AG10803 (cell line): ENCODE measurements at places on chromosomes 3 and 15.

- no peak for DNase-seq
Measured at GRCh38 chr15:92812271-92812670, 87.9 kb upstream of the CHD2 start.

DNA sequence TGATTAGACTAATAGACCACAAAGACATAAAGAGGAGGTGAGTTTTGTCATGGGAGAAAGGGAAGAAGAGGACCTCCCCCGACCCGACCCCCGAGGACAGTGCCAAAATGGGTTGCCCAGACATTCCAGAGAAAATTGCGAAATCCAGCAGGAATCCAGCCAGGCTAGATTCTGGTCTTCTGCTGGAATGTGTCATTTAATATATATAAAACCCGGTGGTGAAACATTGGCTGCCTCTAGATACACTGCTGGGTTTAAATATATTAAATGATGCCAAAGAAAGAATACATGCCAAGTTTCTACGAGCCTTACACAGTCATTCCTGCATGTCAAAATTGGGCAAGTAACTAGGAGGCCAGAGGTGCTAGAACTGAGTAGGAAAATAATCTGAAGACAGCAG lies 45.3 kb upstream of the SPESP1 start:
- DNase-seq: peak; percentile 69

GRCh38 chr3:123743121-123743520 lies 141.0 kb downstream of the MYLK start:
- peak; percentile 85 for DNase-seq

- DNase-seq: no peak
Measured at GRCh38 chr3:139528924-139529323, 10.6 kb downstream of the RBP1 start.

- DNase-seq: peak; percentile 92
Measured at GRCh38 chr3:102979682-102980354, 545.0 kb downstream of the ZPLD1 start.

DNA sequence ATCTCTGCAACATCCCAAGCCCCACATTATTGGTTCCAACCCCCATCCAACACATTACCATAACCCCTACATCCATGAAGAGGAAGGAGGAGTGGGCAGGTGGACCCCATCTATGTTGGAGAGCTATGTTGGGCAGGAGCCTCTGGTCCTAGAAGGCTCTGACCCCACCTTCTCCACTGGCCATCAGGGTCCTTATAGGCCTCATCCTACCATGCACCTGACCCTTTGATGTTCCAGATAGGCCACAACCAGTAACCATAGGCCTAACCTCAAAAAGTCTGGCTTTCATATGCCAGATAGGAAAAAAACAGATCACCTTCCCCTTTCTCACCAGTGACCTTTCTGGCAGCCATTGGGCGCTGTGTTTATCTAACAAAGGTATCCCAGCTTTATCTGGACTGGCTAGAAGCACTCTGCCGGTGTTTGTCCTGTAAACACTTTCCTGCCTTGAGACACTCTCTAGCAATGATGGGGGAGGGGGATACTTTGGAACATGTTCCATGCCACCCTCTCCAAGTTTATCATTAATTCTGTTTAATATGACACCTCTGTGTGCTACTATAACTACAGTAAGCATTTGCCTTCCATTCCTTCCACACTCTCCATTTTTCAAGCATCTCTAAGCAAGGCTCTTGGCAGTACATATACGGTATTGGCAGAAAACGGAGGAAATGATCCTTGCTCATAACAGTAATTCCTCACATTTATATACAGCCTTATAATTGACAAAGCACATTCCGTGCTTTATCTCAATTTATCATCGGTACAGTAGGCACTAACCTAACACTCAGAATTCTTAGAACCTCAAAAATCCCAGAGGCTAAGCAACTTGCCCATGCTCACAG lies 377.1 kb downstream of the VPS13C start:
- DNase-seq: no peak

GRCh38 chr3:181442066-181442465 lies 269.7 kb upstream of the SOX2 start:
- DNase-seq: no peak

DNA sequence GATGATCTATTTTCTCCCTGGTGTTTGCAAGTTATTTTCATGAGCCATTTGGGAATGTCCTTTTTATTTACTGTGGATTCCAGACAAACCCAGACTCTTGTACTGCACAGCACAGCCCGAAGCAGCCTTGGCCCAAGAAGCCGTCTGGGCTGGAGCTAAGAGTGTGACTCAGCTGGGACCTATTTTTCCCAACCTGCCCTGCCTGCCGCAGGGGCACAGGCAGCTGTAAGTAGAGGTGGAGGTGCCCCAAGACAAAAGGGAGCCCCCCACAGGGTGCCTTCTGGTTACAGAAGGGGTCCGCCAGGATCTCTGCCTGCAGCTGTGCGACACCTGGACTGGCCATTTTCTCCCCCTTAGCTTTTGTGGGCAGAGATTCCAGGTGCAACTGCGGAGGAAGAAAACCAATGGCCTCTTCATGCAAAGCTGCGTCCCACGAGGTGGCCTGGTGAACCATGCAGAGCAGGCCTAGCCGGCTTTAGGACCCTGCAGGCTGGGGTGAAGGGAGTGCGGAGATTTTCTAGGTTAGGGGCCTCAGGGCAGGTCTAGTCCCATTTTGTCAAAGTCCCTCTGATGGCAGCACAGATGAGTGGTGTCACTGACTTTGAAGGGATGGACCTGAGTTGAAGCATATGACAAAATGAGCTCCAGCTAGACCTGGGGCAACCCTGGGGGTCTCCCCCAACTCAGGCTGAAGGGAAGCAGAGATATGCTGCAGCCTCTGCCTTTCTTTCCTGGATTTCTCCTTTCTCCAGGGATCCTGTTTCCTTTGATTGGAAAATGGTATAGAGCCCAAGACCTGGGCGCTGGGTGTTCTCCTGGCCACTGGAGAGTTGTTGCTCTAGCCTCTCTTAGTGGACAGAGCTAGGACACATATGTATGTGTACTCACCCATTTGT lies 131.2 kb downstream of the KLF13 start:
- DNase-seq: peak; percentile 92

GRCh38 chr3:133574260-133574881 lies 885 bp downstream of the CDV3 start:
- peak; percentile 62 for DNase-seq

DNA sequence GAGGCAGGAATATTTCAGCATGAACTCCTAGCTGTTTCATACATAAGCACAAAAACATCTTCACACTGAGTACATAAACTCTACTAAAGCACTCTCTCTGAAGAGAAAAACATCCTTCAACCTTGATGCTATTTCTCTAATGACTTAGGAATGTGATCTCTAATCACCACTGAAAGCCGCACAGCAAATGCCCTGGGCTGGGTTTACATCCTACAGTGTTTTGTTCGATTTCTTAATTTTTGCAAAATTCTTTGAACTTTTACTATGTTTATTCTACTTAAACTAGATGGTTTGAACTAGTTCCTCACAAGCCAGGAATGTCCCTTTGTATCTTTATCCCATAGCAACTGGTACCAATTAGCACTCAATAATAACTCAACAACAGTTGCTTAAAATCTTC lies 130.9 kb upstream of the ABI3BP start:
- peak; percentile 25 for DNase-seq

- no peak for DNase-seq
Measured at GRCh38 chr15:58977887-58978286, 9.6 kb upstream of the RNF111 start.

DNA sequence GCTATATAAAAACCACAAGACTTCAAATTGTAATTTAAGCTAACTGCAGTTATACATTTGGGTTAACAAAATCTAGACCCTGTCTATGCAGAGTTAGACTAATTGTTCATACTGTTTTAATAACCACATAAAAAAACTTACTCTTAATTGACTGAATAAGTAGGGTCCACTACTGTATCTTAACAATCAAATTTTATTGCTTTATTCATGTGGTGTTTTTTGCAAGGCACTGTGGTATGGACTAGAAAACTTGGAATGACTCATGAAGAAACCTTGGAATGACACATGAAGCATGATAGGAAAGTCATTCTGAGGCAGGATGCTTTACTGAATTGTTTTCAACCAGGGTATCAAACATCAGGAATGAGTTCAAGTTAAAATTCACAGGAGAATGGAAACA lies 2.3 kb downstream of the SERP1 start:
- DNase-seq: peak; percentile 66

DNA sequence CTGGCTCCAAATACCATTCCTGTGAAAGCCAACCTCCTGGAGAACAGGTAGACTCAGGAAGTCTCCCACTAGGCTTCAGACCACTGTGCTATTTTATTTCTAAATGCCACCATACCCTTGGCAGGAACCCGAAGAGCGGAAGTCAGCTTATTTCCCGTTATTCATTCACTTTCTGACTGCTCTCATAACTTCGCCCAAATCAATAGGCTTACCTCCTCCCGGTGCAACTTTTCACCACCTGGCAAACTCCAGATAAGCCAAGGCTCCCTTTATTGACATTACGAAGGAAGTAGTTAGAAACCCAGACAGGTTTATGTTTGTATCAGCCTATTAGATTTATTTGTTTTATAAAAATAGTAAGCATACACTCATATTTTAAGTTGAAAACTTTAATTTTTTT lies 3.3 kb upstream of the CCDC54 start:
- DNase-seq: no peak

DNA sequence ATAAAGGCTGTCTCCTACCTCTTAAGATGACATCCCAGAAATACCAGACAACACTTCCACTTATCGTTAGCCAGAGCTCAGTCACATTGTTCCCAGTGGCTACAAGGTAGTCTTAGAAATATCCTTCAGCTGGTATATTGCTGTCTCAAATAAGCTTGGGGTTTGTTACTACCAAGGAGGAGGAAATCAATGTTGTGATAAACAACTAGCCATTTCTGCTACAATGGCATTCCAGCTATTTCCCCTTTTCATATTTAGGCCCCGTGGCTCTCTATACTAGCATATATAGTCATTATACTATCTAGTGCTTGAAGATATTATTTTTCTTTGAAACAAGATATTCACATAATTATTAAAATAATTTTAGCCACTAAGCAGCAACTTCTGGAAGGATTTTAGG lies 56.5 kb downstream of the VPS8 start:
- DNase-seq: no peak

GRCh38 chr3:178671377-178671776 lies 135.1 kb downstream of the KCNMB2 start:
- DNase-seq: no peak

GRCh38 chr3:132469326-132469725 lies 52.0 kb downstream of the DNAJC13 start:
- DNase-seq: no peak

DNA sequence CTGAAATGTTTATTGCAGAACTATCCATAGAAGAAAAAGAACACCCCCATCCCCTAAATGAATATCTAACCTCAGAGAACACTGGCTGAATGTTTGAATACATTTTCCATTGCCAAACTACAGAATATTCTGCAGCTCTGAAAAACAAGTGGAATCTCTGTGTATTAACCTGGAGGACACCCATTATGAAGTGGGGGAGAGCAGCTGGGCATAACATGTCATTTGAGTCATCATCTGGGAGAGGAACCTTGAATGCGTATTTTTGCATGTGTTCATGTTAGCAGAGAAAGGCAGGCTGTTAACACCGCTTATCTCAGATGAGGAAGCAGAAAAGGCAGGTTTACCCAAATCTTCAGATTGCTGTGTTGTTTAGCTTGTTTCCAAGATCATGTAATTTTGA lies 31.5 kb downstream of the ESYT3 start:
- no peak for DNase-seq

- DNase-seq: peak; percentile 36
Measured at GRCh38 chr3:36380221-36381031, at the start of gene STAC. Gene STAC (plus strand): TSS chr3:36380504. CDS start chr3:36380644, 140 bp downstream.

- peak; percentile 91 for DNase-seq
Measured at GRCh38 chr3:37114251-37115145, 59.9 kb downstream of the LRRFIP2 start.

DNA sequence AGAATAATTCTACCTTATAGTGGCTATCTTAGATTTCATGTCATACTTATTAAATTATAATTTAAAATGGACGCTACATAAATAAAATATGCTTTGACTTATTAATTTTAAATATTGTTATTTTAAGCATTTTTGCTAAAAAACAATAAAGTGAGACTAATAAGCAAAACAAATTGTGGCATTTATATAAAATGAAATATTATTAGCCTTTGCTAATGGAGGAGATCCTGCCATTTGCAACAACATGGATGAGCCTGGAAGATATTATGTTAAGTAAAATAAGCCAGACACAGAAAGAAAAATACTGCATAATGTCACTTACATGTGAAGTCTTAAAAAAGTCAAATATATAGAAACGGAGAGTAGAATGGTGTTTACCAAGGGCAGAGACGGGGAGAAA lies 54.8 kb upstream of the PIK3R4 start:
- DNase-seq: no peak

- peak; percentile 65 for DNase-seq
Measured at GRCh38 chr3:185737020-185737419, 87.8 kb downstream of the IGF2BP2 start.
